Epithelial cell of proximal tubule (primary cell): ENCODE measurements at places on chromosomes 12 and 14. TPM values are rescaled to one million over a fixed set of nuclear protein-coding genes. Genes with fewer than 3 reads are reported as not detected.

RALGAPA1 gene
- 14.3 and 19.5 TPM in 2 replicates for total RNA-seq

PTGER2 gene
- total RNA-seq: 2.2 TPM in 2 replicates

AP4S1 gene
- total RNA-seq: 5.1 and 7.7 TPM in 2 replicates

ARHGAP9 gene
- 0.29 and 1.2 TPM in 2 replicates for total RNA-seq

POTEG gene
- not detected in 2 replicates for total RNA-seq

MOK gene
- total RNA-seq: 2.3 and 7.5 TPM in 2 replicates

WNT1 gene
- not detected in 2 replicates for total RNA-seq

DNA sequence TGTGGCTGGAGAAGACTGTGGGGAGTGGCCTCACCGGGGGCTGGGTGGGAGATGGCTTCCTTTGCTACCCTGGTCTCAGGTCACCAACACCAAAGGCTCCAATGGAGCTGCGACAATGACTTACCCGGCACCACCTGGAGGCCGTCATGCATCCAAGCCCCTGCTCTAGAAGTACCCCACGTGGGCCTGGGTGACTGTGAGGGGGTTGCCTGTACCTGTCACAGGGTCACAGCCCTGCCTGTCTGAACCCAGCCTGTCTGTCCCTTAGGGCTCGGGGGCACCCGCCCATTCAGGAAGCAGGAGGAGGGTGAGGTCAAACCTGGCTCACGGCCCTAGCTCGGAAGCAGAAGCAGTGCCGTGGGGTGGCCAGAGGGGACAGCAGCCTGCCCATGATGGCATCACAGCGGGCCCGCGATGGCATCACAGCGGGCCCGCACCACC lies 18.9 kb downstream of the ABCB9 start:
- no peak for DNase-seq

GRCh38 chr12:18676141-18676540 lies 61.7 kb downstream of the PLCZ1 start:
- no peak for DNase-seq

- no peak for DNase-seq
These were observed 83.1 kb downstream of the KCNMB4 start for GRCh38 chr12:70449074-70449752.

DNA sequence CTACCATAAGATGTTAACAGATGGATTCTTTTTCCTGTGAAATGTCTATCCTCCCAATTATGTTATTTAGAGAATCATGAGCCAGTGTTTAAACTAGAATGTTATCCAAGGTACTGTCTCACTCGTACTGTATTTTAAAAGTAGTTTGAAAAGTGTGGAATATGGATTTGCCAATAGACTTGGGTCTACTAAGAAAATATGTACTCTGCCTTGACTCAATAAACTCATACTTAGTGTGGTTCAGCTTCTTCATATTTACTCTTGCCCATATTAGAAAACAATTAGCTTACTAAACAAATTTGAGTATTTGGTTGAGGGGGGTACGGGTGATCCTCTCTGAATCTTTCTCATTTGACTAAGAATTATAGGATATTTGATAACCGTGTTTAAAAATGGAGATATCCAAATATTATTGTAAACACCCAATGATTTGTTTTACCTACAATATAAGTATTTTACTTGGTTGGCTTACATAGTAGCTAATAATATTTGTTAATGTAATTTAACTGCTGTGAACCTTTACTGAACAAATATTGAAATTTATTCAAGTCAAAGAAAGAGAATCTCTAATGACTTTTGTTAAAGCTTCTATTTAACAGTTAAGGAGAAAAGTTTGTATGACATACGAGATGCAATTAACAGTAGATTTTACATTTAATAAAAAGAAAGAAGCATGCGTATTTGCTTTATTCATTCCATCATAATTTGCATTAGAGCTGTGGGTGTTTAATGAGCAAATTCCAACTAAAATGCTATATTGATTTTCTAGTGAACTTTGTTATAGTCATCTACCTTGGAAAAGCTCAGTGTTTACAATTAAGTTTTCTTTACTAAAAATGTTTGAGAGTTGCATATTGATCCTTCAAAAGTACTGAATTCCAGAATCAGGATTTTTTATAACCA lies 81.2 kb downstream of the MIPOL1 start:
- DNase-seq: no peak

DNA sequence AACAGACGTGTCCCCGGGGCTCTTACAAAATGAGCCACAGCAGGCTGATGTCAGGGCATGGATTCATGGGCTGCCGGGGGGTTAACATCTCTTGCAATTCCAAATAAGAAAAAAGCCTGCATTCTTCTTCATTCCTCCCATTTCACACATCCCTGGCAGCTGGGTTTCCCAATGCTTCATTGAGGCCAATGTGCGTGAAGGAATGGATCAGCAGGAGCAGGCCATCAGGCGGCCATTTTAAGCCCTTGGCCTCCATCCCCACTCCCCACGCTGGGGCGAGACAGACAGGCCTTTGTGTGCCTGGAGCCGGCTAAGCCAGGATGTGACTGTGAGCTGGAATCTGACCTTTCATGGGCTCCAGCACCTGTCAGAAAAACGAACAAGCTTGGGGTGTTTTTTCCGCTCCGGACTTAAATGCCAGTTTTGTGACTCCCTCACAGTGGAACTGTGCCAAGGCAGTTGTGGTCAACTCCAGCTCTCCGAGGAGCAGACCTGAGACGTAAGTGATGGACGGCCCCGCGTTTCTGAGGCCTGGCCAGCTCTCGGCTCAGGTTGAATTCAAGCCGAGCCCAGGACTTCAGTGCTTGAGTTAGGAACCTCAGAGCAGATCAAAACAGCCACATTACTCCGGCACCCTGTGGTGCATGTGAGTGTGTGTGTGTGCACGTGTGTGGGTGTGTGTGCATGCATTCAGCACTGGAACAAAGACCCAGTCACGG lies 133.1 kb downstream of the TMEM30B start:
- DNase-seq: no peak

GRCh38 chr14:52333823-52334657 lies 19.9 kb downstream of the PTGER2 start:
- no peak for DNase-seq

DNA sequence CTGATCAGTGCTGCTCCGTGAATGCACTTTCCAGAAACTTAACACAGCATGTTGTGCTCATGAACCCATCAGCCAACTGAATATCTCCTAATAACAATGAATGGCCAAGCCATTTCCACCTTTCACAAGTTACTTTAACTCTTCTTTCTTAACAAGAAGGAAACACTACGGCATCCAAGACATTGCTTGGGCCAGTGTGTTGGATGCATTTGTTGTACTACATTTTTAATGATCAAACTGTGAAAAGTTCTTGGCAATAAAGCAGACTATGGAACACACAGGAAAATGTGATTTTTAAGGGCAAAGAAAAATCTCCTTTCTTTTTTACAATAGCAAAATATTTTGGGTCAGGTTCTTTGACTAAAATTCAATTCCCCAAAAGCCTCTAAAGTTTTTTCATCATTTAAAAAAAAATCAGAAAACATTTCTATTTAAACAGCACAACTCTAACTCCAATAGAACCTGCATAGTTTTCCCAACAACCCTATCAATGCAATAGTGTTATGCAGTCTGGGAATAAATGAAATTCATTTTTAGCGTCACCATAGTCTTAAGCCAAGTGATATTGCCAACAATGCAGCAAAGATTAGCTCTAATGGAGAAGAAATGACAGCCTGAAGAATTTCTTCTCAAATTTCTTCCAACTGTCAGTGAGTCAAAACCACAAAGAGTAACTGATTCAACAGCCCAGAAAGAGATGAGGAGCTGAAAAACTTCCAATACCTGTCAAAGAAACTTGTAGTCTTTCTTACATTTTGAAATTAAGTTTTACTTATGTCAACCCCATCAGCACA lies 50.7 kb upstream of the PTPRR start:
- DNase-seq: no peak
